ENCODE measurements at places on chromosomes 13 and 19.

GRCh38 chr13:48318377-48318811 lies 14.8 kb downstream of the RB1 start:
- no peak for DNase-seq

DNA sequence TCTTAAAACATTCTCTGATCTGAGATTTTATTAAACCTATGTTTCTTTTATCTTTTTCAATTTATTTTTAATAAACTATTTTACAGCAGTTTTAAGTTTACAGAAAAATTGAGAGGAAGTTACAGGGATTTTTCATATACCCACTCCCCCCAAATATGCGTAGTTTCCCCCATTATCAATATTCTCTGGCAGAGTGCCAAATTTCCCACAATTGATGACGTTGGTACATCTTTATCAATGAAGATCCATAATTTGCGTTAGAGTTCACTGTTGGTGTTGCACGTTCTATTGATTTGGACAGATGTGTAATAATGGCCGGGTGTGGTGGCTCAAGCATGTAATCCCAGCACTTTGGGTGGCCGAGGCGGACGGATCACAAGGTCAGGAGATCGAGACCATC lies 1063.0 kb upstream of the ATXN8OS start:
- DNase-seq = no peak

DNA sequence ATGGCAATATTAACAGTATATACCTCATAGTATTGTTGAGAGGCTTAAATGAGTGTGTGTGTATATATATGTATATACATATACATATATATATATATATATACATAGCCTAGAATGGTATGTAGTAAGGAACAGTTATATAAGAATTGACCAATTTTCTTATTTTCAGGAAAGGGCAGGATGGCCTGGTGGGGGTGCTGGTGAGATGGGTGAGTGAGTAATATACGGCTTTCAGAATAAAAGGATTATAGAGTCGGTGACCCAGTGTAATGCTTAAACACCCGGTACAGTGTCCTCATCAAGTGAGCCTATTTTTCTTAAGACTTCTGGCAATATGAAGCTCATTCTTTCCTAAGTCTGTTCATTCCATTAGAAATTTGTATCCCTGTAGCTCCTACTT lies 11.7 kb upstream of the FAM216B start:
- no peak for DNase-seq

DNA sequence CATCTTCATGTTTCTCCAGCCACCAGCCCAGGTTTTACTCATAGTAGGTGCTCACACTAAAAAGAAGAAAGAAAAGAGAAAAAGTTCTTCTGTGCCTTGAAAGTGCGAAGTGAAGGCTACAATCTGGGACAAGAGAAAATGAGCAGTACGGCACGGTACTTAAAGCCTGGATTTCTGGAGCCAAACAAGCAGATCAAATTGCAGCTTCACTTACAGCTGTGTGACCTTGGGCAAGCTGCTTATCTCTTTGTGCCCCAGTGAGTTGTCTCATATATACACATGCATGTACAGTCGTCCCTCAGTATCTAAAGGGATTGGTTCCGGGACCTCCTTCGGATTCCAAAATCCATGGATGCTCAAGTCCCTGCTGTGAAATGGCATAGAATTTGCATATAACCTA lies 41.8 kb downstream of the GSX1 start:
- no peak for DNase-seq

GRCh38 chr13:76086729-76087128 lies 450.6 kb downstream of the LMO7 start:
- DNase-seq = no peak

- DNase-seq = no peak
Measured at GRCh38 chr19:12784394-12784870, 6.9 kb upstream of the JUNB start.

All from activated naive CD4-positive, alpha-beta T cell (primary cell).